ENCODE measurements at places on chromosomes 11 and 22. TPM values are rescaled to one million over a fixed set of nuclear protein-coding genes. Genes with fewer than 3 reads are reported as not detected.

The LDHAL6A gene
- not detected for total RNA-seq

The NAV2 gene
- total RNA-seq, result 11.9 TPM

The STK33 gene
- total RNA-seq, result not detected

The ZFPL1 gene
- total RNA-seq, result 55.2 TPM

The NCF4 gene
- total RNA-seq, result not detected

The RASSF10 gene
- total RNA-seq, result not detected

The CABP2 gene
- not detected for total RNA-seq

The GGTLC3 gene
- not detected for total RNA-seq

The YPEL1 gene
- total RNA-seq, result 0.22 TPM

The KCNQ1 gene
- total RNA-seq, result not detected

The SCGB1D2 gene
- not detected for total RNA-seq

The CRYBA4 gene
- not detected for total RNA-seq

Data from GM23248 (cell line).